ENCODE measurements at places on chromosomes 7 and 10.

- no peak for DNase-seq
Measured at GRCh38 chr7:119935418-119936025, 337.5 kb upstream of the KCND2 start.

- no peak for DNase-seq
Measured at GRCh38 chr7:99428972-99429566, 9.5 kb downstream of the PTCD1 start.

DNA sequence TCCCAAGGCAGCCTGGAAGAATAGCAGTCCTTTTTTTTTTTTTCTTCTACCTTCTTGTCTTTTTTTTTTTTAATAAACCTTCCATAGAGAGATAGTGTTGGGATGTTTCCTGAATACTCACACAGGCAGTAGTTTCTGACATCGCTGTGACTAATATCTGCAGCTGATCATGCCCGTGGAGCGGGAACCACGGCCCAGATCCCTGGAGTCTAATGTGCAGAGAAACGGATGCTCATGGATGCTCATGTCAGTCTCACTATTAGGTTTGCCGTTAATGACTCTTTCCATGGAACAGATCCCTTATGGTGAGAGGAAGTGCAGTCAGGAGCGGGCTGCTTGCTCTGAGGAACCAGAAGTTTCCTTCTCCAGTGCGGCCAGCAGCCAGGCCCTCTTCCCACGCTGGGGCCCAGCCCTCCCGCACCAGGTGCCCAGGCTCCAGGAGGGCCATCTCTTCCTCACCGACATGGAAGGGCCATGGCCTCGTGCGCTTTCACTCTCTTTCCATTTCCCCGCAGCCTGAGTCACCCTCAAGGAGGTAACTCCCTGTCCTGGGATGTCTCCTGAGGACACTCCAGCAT lies 132.5 kb downstream of the WDR37 start:
- DNase-seq, result no peak

GRCh38 chr10:104045151-104046089 lies 40.3 kb downstream of the COL17A1 start:
- DNase-seq, result peak; percentile 50

GRCh38 chr10:62170732-62171131 lies 97.9 kb downstream of the RTKN2 start:
- DNase-seq, result no peak

DNA sequence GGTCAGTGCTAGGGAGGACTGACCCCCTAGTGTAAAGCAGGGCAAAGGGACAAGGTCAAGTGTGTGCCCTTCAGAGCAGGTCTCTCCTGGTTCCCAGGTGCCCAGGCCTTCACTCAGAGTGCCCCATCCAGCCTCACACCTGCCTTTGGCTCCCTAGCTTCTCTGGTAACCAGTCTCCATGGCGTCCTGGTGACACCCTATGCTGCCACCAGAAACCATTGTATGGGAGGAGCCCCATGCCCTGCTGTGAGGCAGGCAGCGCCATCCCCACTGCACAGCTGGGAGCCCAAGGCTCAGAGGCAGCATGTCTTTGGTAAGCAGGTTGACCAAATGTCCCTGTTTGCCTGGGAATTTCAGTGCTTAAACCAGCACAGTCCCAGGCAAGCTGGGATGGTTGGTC lies 33.1 kb upstream of the HMX3 start:
- no peak for DNase-seq

DNA sequence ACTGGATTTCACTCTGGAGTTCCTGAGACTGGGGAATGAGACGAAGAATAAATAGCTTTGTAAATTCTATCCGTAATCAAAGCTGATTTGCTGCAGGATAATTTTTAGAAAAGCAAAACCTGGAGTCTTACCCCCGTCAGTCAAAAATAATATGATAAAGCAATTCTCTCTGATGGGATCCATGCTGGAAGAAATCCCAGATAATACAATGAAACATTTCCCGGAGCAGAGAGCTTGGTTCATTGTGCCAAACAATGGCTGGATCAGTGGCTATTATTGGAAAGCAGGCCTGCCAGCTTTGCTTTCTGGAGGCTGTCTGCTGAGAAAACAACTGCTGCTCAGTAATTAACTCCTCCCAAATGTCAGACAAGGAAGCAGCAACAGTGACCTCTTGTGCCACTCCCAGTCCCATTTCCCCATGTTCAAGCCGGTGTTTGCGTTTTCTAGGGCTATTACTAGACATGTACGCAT lies 609.4 kb upstream of the PCDH15 start:
- no peak for DNase-seq

DNA sequence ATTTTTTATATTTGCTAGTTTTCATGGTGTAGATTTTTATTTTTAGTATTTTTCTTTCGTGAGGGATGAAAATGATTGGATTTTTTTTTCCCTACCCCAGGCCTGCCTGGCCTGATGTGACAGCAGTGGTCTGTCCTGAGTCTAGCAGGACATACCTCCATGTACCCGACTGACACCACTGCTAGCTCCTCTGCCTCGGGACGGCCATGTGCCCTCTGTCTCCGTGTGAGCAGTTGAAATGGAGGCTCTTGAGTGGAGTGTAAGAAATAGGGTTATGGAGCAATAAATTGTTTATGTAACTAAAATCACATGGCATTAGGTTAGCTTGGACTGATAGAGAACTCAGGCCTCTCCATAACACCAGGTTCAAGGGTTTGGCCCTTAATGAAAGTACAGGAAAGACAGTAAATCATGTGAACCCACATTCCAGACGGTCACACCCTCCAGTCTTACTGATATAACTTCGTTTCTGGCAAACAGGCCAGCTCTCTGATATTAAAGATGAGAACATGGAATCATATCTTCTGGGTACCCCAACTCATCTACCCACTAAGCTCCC lies 734.1 kb downstream of the KCNMA1 start:
- no peak for DNase-seq

- no peak for DNase-seq
Measured at GRCh38 chr10:114519756-114520293, 115.5 kb upstream of the AFAP1L2 start.

DNA sequence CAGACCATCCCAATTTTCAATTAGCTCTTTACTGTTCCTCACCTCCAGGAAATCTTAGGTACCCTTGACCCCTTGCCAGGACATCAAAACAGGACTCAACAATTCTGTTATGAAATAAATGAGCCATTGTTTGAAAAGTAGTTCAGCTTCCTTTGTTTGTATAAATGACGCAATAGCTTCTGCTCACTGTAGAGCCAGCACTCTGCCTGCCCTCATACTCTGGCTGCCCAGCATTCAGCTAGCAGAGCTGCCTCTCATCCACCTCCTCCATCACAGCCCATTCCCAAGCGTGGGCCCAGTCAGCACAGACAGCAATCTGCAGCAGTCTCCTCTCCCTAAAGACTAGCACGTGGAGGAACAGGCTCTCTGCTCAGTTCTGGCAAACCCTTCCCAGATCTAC lies 478.6 kb downstream of the GRID1 start:
- DNase-seq, result no peak

DNA sequence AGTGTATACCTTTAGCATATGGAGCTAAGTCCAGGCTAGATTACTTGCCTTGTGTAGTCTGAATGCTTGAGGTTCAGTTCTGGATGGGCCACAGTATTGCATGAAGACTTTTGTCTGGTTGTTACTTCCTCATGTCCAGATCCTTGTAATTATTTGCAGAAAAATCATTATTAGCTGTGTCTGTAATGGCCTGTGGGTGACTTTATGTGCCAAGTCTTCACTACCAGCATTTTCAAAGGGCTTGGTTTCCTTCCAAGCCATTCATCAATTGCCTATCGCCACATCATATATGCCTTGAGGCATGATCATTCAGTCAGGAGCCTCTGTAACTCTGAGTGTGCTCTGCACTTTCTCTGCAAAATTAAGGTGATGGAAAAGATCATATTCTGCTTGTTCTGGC lies 13.8 kb upstream of the HDAC9 start:
- DNase-seq, result no peak

- DNase-seq, result no peak
Measured at GRCh38 chr7:80284855-80285254, 150.2 kb downstream of the GNAI1 start.

- DNase-seq, result no peak
Measured at GRCh38 chr7:44445986-44446671, 44.3 kb downstream of the NUDCD3 start.

Data from smooth muscle cell of the brain vasculature (primary cell).